Memory B cell (primary cell): ENCODE measurements at places on chromosomes 6 and 20.

- no peaks in the 10 kb centered on the region for H3K36me3 ChIP-seq
- H3K4me3 ChIP-seq = no peak overlapping the region
- peaks cover 3% of the 10 kb centered on the region for H3K27me3 ChIP-seq
- H3K27ac ChIP-seq = no peak overlapping the region
- no peak for DNase-seq
- no peaks in the 10 kb centered on the region for H3K4me1 ChIP-seq
These were observed 261.9 kb downstream of the CDH26 start for GRCh38 chr20:60219984-60220562.

GRCh38 chr20:44733341-44734069, 12.2 kb upstream of the KCNK15 start:
- peaks cover 4% of the 10 kb centered on the region for H3K36me3 ChIP-seq
- H3K4me3 ChIP-seq = no peak overlapping the region
- peak; percentile 44 for DNase-seq
- H3K27me3 ChIP-seq = peaks cover 5% of the 10 kb centered on the region
- H3K27ac ChIP-seq = no peak overlapping the region

DNA sequence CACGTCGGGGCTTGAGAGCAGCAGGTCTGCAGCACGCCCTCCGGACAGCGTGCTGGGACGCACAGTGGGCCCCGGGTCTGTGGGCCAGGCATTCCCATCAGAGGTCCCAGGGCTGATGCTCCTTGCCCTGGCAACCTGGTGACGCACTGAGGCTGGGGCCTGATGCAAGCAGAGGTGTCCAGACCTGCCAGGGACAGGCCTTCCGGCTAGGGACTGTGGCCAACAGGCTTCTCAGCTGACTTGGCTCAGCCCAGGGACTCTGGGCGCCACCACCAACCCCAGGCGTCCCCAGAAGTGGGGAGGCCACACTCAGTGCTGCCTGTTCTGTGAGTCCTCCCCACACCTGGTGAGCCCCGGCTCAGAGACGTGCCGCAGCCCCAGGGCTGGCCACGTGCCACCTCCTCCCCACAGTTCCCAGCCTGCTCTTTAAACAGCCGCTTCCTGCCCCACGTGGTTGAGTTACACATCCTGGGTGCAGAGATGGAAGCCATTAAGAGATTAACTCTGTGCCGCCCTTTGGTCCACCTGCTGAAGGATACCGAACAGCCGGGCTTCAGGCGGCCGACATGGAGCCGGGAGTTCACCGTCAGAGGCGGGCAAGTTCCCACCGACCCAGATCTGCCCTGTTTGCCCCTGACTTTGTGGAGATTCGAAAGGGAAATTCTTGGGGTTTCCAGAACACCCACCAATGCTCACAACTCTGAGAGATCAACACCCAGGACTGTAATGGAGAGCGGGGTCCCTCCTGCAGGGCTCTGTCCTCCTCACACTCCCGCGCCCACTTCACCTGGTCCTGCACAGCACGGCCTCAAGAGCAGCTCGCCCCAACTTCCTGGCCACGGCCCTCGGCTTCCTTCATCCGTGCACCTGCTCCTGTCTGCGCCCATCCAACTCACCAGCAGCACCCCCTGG, 37.6 kb upstream of the ZBP1 start:
- peak overlapping the region; percentile 36 for H3K27ac ChIP-seq
- H3K36me3 ChIP-seq = peaks cover 13% of the 10 kb centered on the region
- DNase-seq = no peak
- H3K4me3 ChIP-seq = no peak overlapping the region
- H3K27me3 ChIP-seq = peaks cover 4% of the 10 kb centered on the region

GRCh38 chr20:50245498-50246366, 55.1 kb downstream of the CEBPB start:
- DNase-seq = no peak
- H3K4me1 ChIP-seq = no peaks in the 10 kb centered on the region
- H3K27ac ChIP-seq = no peak overlapping the region
- no peaks in the 10 kb centered on the region for H3K36me3 ChIP-seq
- H3K4me3 ChIP-seq = no peak overlapping the region

GRCh38 chr20:62902926-62903615, 23.2 kb downstream of the DIDO1 start:
- DNase-seq = no peak
- H3K27ac ChIP-seq = no peak overlapping the region
- peaks cover 23% of the 10 kb centered on the region for H3K4me1 ChIP-seq
- peaks cover 25% of the 10 kb centered on the region for H3K36me3 ChIP-seq
